Mesenchymal stem cell (in vitro differentiated cells and primary cell): ENCODE measurements at places on chromosomes 16 and 17.

DNA sequence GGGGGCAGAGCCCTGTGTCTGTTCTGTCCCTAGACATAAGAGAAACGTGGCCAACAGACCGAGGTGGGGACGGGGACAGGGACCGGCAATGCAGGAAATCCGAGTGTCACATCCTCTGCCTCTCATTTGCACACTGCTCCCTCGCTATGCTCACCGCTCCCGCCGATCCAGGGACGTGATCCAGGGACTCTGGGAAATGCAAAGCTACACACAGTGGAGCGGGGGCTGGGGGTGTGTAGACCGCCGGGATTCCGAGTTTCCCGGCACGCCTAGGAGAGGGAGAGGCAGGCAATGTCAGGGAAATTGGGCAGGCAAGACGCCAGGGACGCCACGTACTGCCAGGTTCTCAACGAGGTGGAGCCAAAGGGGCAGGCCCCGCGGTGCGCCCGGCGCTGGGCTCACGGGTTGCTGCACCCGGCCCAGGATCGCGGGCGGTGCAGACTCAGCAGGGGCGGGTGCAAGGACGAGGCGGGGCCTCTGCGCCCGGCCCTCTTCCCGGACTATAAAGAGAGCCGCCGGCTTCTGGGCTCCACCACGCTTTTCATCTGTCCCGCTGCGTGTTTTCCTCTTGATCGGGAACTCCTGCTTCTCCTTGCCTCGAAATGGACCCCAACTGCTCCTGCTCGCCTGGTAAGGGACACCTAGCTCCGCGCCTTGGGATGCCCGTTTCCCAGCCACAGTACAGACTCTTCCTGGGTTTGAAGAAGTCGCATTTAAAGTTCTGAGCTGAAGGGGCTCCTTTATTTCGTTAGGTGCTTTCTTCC is at the start of gene MT1X:
MT1X (plus strand) TSS at position 532 of the 764 bp plus-strand sequence; CDS start at position 603, 71 bp downstream.
- peak; percentile 74 for DNase-seq
- H3K27me3 ChIP-seq, result peaks cover 3% of the 10 kb centered on the region
- no peaks in the 10 kb centered on the region for H3K36me3 ChIP-seq
- peaks cover 10% of the 10 kb centered on the region for H3K4me1 ChIP-seq

GRCh38 chr17:75059369-75060345 is 12.6 kb downstream of the KCTD2 start:
- H3K36me3 ChIP-seq, result peaks cover 58% of the 10 kb centered on the region
- H3K27me3 ChIP-seq, result no peaks in the 10 kb centered on the region
- peak; percentile 78 for DNase-seq
- H3K4me3 ChIP-seq, result no peak overlapping the region
- H3K4me1 ChIP-seq, result no peaks in the 10 kb centered on the region

- H3K36me3 ChIP-seq, result peaks cover 66% of the 10 kb centered on the region
- no peak for DNase-seq
- H3K27me3 ChIP-seq, result no peaks in the 10 kb centered on the region
- no peak overlapping the region for H3K27ac ChIP-seq
- H3K4me1 ChIP-seq, result no peaks in the 10 kb centered on the region
- H3K4me3 ChIP-seq, result no peak overlapping the region
Measured at GRCh38 chr16:48272837-48273421, 25.6 kb upstream of the ABCC11 start.

GRCh38 chr17:2304931-2305330 is 1.2 kb downstream of the SRR start:
- peaks cover 5% of the 10 kb centered on the region for H3K36me3 ChIP-seq
- H3K27ac ChIP-seq, result no peak overlapping the region
- no peak for DNase-seq
- H3K27me3 ChIP-seq, result no peaks in the 10 kb centered on the region
- H3K4me1 ChIP-seq, result peaks cover 11% of the 10 kb centered on the region

GRCh38 chr16:10571354-10571753 is 9.0 kb downstream of the EMP2 start:
- H3K27me3 ChIP-seq, result no peaks in the 10 kb centered on the region
- peaks cover 3% of the 10 kb centered on the region for H3K4me1 ChIP-seq
- no peak overlapping the region for H3K27ac ChIP-seq
- no peaks in the 10 kb centered on the region for H3K36me3 ChIP-seq
- DNase-seq, result peak; percentile 47
- H3K4me3 ChIP-seq, result no peak overlapping the region

GRCh38 chr17:37570527-37571093 is 38.6 kb downstream of the SYNRG start:
- H3K27me3 ChIP-seq, result no peaks in the 10 kb centered on the region
- H3K36me3 ChIP-seq, result peaks cover 24% of the 10 kb centered on the region
- no peak overlapping the region for H3K4me3 ChIP-seq
- H3K27ac ChIP-seq, result no peak overlapping the region

GRCh38 chr17:247767-248166 is 66.3 kb upstream of the DOC2B start:
- H3K36me3 ChIP-seq, result no peaks in the 10 kb centered on the region
- DNase-seq, result no peak
- peaks cover 2% of the 10 kb centered on the region for H3K4me1 ChIP-seq
- H3K27me3 ChIP-seq, result no peaks in the 10 kb centered on the region
- no peak overlapping the region for H3K4me3 ChIP-seq
- H3K27ac ChIP-seq, result no peak overlapping the region

GRCh38 chr16:21592191-21592590 is 7.2 kb upstream of the METTL9 start:
- H3K36me3 ChIP-seq, result no peaks in the 10 kb centered on the region
- H3K27ac ChIP-seq, result no peak overlapping the region
- DNase-seq, result no peak
- no peaks in the 10 kb centered on the region for H3K4me1 ChIP-seq
- H3K4me3 ChIP-seq, result no peak overlapping the region

DNA sequence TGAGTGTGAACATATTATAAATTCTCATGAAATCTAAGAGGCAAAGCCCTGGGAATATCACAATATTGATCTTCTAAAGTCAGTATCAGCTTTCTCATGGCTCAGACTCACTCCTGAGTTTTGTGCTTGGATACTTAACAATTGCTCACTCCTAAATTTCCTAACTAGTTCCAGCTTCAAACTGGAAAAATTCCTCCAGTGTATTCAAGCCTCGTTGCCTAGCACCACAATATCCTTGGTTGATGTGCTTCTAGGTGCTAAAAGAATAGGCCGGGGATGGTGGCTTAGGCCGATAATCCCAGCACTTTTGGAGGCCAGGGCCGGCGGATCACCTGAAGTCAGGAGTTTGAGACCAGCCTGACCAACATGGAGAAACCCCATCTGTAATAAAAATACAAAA is 62.5 kb downstream of the XYLT1 start:
- H3K4me3 ChIP-seq, result no peak overlapping the region
- H3K36me3 ChIP-seq, result peaks cover 7% of the 10 kb centered on the region
- no peaks in the 10 kb centered on the region for H3K4me1 ChIP-seq
- no peak overlapping the region for H3K27ac ChIP-seq
- no peaks in the 10 kb centered on the region for H3K27me3 ChIP-seq

DNA sequence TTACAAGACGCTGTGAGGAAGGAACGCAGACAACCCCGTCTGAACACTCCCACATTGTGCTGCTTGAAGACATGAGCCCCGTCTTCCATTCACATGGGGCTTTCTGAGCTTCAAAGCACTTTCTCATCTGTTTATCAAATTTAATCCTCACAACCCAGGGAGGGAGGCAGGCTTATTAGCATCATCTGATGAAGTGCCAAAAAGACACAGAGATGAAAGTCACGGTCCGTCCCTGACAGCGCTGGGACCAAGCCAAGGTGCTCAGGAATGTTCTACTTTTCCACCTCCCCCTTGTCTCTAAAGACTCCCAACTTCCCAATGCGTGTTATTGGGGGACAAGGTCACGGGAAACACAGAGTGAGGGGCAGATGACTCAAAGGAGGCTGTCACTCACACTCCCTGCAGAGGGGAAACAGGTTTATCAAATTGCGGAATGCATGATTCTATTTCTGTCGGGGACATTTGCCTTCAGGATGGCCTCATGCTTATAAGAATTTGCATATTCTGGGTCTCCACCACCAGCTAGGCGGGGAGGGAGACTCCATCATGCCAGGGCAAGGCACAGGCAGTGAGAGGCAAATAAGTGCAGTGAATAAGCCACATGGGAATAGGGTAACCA is 10.7 kb downstream of the XYLT1 start:
- no peaks in the 10 kb centered on the region for H3K4me1 ChIP-seq
- no peak overlapping the region for H3K4me3 ChIP-seq
- no peak overlapping the region for H3K27ac ChIP-seq

DNA sequence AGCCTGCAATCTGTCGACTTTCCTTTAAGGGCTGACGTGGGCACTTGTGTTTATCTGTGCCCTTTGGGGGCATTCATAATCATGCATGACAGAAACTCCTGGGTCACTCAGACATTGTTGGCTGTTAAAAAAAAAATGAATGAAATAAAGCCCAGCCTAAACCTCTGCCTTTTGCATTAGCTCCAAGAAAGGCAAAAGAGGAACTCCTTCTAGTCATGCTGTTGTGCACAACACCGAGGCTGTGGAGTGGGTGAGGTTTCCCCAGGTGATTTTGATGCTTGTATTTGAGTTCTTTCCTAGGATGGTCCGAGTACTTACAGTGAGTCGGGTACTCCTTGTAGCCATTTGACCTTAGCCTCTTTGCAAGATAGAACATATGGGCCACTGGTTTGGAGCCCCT is 49.6 kb upstream of the IRX6 start:
- H3K27me3 ChIP-seq, result peaks cover 21% of the 10 kb centered on the region
- H3K4me1 ChIP-seq, result peaks cover 4% of the 10 kb centered on the region
- no peak overlapping the region for H3K4me3 ChIP-seq
- no peak for DNase-seq
- no peaks in the 10 kb centered on the region for H3K36me3 ChIP-seq
- H3K27ac ChIP-seq, result no peak overlapping the region

- no peaks in the 10 kb centered on the region for H3K27me3 ChIP-seq
- no peak overlapping the region for H3K27ac ChIP-seq
- H3K36me3 ChIP-seq, result no peaks in the 10 kb centered on the region
Measured at GRCh38 chr16:28946681-28947080, 4.1 kb upstream of the NFATC2IP start.

DNA sequence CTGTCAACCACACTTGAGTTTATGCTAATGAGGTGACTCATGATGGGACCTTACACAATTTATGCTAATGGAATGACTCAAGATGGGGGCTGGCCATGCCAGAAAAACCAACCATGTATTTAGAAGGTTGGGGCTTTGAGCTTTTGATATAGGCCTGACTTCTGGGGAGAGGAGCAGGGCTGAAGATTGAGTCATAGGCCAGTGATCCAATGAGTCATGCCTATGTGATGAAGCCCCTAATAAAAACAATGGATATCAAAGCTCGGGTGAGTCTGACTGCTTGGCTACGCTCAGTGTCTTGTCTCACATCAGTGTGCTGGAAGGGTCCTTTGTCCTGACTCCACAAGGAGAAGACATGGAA is 7.3 kb downstream of the MFSD6L start:
- H3K27ac ChIP-seq, result no peak overlapping the region
- H3K27me3 ChIP-seq, result peaks cover 27% of the 10 kb centered on the region
- peak; percentile 52 for DNase-seq
- H3K4me3 ChIP-seq, result no peak overlapping the region

- no peak overlapping the region for H3K4me3 ChIP-seq
- no peaks in the 10 kb centered on the region for H3K27me3 ChIP-seq
- H3K36me3 ChIP-seq, result peaks cover 4% of the 10 kb centered on the region
- no peak overlapping the region for H3K27ac ChIP-seq
Measured at GRCh38 chr16:75222271-75222783, 3.5 kb downstream of the CTRB1 start.
